ENCODE measurements at places on chromosomes 12 and 14. TPM values are rescaled to one million over a fixed set of nuclear protein-coding genes. Genes with fewer than 3 reads are reported as not detected.

Gene COCH
- 1.3 TPM for total RNA-seq

Gene LIN52
- 10.7 TPM for total RNA-seq

Gene TTC9
- 7.6 TPM for total RNA-seq

Gene TAC3
- total RNA-seq, result 0.48 TPM

Gene TRHDE
- total RNA-seq, result not detected

Gene RPL6
- 2,432 TPM for total RNA-seq

Gene SMOC1
- total RNA-seq, result not detected

Gene NPFF
- total RNA-seq, result not detected

Gene SYCP3
- total RNA-seq, result not detected

Gene KRT78
- total RNA-seq, result not detected

Gene KLRC1
- not detected for total RNA-seq

Gene DICER1
- 38.1 TPM for total RNA-seq

Gene RFLNA
- not detected for total RNA-seq

Gene RNF212B
- not detected for total RNA-seq

Gene ZDHHC22
- total RNA-seq, result not detected

Gene FBLN5
- 1.2 TPM for total RNA-seq

Gene HEBP1
- 32.3 TPM for total RNA-seq

DNA sequence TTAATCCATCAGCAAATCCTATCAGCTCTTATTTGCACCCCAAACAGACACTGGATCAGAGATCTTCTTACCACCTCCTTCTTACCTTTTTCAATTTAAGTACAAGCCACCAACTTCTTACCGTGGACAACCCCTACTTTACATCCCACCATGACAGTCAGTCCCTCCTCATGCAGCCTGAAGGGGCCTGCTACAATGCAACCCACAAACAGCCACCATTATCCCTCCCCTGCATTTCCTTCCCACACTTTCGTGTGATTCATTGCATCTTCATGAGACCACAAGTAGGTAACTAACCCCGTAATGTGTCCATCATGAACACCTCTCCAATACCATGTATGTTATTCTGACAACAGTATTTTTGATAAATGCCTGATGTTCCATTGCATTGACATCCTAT is 108.6 kb downstream of the BCL11B start:
- no peak overlapping the region for H3K27ac ChIP-seq
- no peak for DNase-seq
- H3K4me3 ChIP-seq, result no peak overlapping the region
- H3K27me3 ChIP-seq, result no peaks in the 10 kb centered on the region
- peaks cover 10% of the 10 kb centered on the region for H3K36me3 ChIP-seq

- no peaks in the 10 kb centered on the region for H3K4me1 ChIP-seq
- no peaks in the 10 kb centered on the region for H3K36me3 ChIP-seq
- H3K27me3 ChIP-seq, result no peaks in the 10 kb centered on the region
- peak; percentile 45 for DNase-seq
- no peak overlapping the region for H3K27ac ChIP-seq
Observed at GRCh38 chr12:63420206-63420644, 248.1 kb downstream of the DPY19L2 start.

- H3K4me3 ChIP-seq, result no peak overlapping the region
- H3K27me3 ChIP-seq, result no peaks in the 10 kb centered on the region
- no peaks in the 10 kb centered on the region for H3K4me1 ChIP-seq
- no peaks in the 10 kb centered on the region for H3K36me3 ChIP-seq
- no peak for DNase-seq
Observed at GRCh38 chr14:40099316-40099715, 667.1 kb upstream of the FBXO33 start.

GRCh38 chr12:104063712-104064030 is 660 bp upstream of the HCFC2 start:
- no peak for DNase-seq
- no peaks in the 10 kb centered on the region for H3K36me3 ChIP-seq
- H3K4me1 ChIP-seq, result peaks cover 16% of the 10 kb centered on the region

GRCh38 chr14:100653409-100653808 is 66.2 kb upstream of the BEGAIN start:
- no peak overlapping the region for H3K4me3 ChIP-seq
- DNase-seq, result peak; percentile 45
- H3K27ac ChIP-seq, result no peak overlapping the region
- peaks cover 6% of the 10 kb centered on the region for H3K4me1 ChIP-seq
- H3K36me3 ChIP-seq, result no peaks in the 10 kb centered on the region

DNA sequence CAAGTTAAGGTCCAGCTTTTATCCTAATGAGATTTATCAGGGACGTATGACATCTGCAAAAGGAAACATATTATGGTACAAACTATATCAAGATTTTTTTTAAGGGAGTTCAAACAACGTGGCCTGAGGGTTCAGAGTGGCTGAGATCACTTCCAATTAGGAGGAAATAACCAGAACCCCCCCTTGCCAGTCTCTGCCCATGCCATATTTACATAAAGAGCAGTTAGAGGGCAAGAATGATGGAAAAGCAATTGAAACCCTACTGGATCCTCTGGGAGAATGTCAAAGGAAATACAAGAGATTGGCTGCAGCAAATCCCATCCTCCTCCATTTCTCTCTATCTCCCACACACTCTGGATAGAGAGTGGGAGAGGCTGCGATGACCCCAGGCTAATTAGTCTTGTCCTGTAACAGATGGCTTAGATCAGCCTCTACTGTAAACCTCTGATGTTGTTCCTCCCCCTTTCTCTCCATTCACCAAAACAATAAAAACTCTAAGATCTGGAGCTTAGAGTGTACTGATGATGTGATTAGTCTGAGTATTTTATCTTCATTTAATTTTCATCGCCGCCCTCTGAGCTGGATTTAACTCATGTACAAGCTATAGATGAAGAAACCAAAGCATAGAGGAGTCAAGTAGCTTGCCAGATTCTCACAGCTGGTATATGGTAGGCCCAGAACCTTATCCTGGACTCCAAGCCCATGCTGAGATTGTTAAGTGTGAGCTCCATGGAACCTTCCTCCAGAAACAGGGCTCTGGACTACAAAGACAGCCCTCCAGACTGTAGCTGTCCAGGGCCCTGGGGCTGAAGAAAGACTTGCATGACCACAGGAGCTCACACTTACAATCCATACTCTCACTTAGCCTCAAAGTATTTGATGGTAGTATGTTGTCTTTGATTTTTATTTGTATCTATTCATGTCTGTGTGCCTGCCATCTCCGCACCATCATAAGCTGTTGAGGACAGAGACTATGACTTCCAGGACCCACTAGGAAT is 54.1 kb upstream of the GNG2 start:
- H3K27me3 ChIP-seq, result peaks cover 2% of the 10 kb centered on the region
- no peak for DNase-seq
- no peak overlapping the region for H3K4me3 ChIP-seq
- H3K36me3 ChIP-seq, result no peaks in the 10 kb centered on the region
- no peaks in the 10 kb centered on the region for H3K4me1 ChIP-seq

- H3K4me3 ChIP-seq, result no peak overlapping the region
- no peak for DNase-seq
- H3K27ac ChIP-seq, result no peak overlapping the region
- H3K36me3 ChIP-seq, result peaks cover 6% of the 10 kb centered on the region
Observed at GRCh38 chr12:6888360-6888759, 15.3 kb upstream of the SPSB2 start.

GRCh38 chr12:69318225-69318624 is 30.0 kb upstream of the LYZ start:
- no peak overlapping the region for H3K4me3 ChIP-seq
- H3K4me1 ChIP-seq, result no peaks in the 10 kb centered on the region
- no peaks in the 10 kb centered on the region for H3K36me3 ChIP-seq
- DNase-seq, result no peak
- no peaks in the 10 kb centered on the region for H3K27me3 ChIP-seq

- H3K36me3 ChIP-seq, result peaks cover 3% of the 10 kb centered on the region
- H3K27me3 ChIP-seq, result peaks cover 2% of the 10 kb centered on the region
- H3K4me3 ChIP-seq, result no peak overlapping the region
Observed at GRCh38 chr14:53399057-53399456, 245.9 kb upstream of the DDHD1 start.

DNA sequence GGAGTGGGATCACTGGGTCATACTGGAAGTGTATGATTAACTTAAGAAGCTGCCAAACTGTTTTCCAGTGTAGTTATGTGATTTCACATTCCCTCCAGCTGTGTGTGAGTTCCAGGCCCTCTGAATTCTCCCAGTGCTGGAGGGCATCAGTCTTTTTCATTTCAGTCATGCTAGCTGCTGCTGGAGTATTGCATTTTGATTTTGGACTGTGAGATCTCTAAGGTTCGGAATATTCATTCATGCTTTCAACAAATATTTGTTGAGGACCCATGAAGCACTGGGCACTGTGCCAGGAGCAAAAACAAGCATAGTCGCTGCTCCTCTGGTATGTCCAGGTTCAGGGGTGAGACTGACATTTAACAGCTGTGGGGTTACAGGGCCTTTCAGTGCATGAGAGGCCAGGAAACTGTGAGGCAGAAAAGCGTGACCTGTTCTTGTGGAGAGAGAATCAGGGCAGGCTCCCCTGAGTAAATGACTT is 133.2 kb downstream of the SCARB1 start:
- H3K4me1 ChIP-seq, result no peaks in the 10 kb centered on the region
- no peak for DNase-seq
- no peaks in the 10 kb centered on the region for H3K36me3 ChIP-seq
- H3K4me3 ChIP-seq, result no peak overlapping the region
- H3K27me3 ChIP-seq, result no peaks in the 10 kb centered on the region

- no peak overlapping the region for H3K4me3 ChIP-seq
- DNase-seq, result no peak
- peaks cover 4% of the 10 kb centered on the region for H3K4me1 ChIP-seq
- H3K36me3 ChIP-seq, result no peaks in the 10 kb centered on the region
- no peaks in the 10 kb centered on the region for H3K27me3 ChIP-seq
Observed at GRCh38 chr12:4041187-4041885, 168.1 kb upstream of the PARP11 start.

DNA sequence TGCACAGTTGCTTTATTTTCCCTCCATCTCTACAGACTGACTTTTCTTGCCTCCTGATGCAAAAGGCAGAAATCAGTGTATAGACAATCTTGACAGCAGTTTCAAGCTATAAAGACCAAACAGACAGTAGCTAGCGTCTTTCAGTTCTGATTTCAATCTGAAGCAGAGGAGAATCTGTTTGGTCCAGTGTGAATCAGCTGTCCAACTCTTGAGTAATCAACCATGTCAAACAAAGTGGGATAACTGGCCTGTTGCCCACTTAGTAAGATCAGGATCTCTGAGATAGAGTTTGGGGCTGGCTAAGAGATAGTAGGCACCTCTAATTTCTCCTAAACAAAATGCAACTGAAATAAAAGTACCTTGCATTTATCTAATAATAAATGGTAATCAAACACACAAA is 797.4 kb upstream of the FBXO33 start:
- no peak for DNase-seq
- no peak overlapping the region for H3K27ac ChIP-seq
- no peak overlapping the region for H3K4me3 ChIP-seq
- no peaks in the 10 kb centered on the region for H3K4me1 ChIP-seq
- H3K36me3 ChIP-seq, result no peaks in the 10 kb centered on the region
- H3K27me3 ChIP-seq, result no peaks in the 10 kb centered on the region

- no peaks in the 10 kb centered on the region for H3K27me3 ChIP-seq
- H3K36me3 ChIP-seq, result peaks cover 18% of the 10 kb centered on the region
- H3K27ac ChIP-seq, result no peak overlapping the region
Observed at GRCh38 chr12:62586850-62587249, 120.2 kb downstream of the MON2 start.

DNA sequence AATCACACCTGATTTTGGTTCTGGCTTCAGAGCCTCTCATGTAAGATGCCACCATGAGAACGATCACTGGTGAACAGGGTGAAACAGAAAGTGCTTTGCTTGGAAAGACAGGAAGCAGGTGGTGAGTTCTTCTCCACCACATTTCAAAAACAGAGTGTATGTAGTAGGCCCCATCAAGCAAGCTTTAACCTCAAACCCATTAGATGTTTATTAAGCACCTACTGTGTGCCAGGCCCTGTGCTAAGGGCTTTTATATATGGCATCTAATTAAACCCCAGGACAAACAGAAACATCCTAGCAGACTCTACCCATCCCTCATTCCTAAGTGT is 47.8 kb upstream of the MED13L start:
- no peaks in the 10 kb centered on the region for H3K27me3 ChIP-seq
- peak overlapping the region; percentile 70 for H3K27ac ChIP-seq
- no peaks in the 10 kb centered on the region for H3K36me3 ChIP-seq
- peak; percentile 50 for DNase-seq
- peaks cover 32% of the 10 kb centered on the region for H3K4me1 ChIP-seq

GRCh38 chr12:74586251-74586650 is 48.6 kb downstream of the ATXN7L3B start:
- H3K27ac ChIP-seq, result no peak overlapping the region
- H3K4me3 ChIP-seq, result no peak overlapping the region
- H3K36me3 ChIP-seq, result no peaks in the 10 kb centered on the region

DNA sequence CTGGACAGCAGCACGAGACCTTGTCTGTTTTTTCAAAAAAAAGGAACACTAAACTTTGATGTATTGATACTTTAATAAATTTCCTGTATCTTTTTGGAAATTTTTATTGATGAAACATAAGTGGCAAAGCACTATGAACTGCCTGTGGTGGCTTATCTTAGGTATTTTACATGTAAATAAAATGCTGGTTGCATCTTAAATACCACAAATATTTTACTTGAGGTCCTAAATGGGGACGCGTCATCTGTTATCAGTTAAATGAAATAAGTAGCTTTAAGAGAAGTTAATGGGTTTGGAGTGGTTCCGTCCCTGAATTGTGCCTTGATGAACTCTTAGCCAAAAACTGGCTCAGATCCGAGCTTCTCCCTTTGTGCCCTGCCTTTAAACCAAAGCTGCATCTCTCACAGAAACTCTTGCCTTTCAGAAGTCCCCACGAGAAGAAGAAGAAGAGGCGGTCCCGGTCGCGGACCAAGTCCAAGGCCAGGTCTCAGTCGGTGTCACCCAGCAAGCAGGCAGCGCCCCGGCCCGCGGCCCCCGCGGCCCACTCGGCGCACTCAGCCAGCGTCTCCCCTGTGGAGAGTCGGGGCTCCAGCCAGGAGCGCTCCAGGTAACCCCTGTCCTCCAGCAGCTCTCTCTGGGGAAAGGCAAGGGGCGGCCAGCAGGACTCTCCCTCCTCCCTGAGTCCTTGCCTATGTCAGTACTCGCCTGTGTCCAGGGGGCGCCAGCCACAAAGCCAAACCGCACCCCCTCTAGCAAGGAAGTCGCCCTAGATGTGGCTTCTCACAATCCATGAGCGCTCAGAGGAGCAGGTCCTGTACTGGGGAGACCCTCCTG is 31.2 kb upstream of the MMP17 start:
- H3K27ac ChIP-seq, result no peak overlapping the region
- DNase-seq, result no peak
- H3K27me3 ChIP-seq, result no peaks in the 10 kb centered on the region

GRCh38 chr14:63759456-63759855 is 31.6 kb upstream of the SGPP1 start:
- peak overlapping the region; percentile 10 for H3K4me3 ChIP-seq
- peak; percentile 13 for DNase-seq
- peaks cover 11% of the 10 kb centered on the region for H3K4me1 ChIP-seq
- no peaks in the 10 kb centered on the region for H3K36me3 ChIP-seq
- no peaks in the 10 kb centered on the region for H3K27me3 ChIP-seq
